ENCODE measurements at places on chromosomes 11 and 22.

- no peak for DNase-seq
Observed at GRCh38 chr11:92154611-92155010, 70.0 kb upstream of the FAT3 start.

GRCh38 chr22:47164514-47165337, 402.3 kb downstream of the TBC1D22A start:
- DNase-seq: no peak

DNA sequence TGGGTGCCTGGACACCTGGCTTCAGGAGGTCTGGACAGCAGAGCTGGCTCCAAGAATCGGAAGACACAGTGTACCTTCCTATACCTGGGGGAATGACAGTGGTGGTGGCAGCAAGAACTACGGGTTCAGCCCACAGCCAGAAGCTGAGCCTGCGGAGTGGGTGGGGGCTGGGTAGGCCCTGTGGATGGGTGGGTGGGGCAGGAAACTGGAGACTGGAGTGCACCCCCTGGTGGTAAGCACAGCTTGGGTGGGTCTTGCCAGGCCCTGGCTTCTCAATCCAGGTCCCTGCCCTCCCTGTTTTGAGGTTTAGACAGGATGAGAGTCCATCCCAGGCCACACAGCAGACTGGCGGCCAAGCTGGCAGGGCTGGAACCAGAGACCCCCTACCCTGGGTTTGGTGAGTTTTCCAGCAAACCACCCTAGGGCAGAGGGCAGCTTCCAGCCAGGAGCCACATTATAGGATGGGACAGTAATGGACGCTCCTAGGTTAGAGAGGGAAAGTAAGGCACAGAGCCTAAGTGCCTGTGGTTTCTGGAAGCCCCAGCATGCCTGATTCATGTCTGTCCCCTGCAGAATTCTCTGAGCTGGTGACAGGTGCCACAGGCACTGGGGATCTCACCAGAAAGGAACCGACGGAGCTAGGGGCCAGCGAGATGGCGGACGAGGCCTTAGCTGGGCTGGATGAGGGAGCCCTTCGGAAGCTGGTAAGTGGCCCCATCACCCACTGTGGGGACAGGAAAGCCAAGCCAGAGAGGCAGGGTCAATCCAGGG, 1.7 kb downstream of the SMTN start:
- DNase-seq: peak; percentile 45

DNA sequence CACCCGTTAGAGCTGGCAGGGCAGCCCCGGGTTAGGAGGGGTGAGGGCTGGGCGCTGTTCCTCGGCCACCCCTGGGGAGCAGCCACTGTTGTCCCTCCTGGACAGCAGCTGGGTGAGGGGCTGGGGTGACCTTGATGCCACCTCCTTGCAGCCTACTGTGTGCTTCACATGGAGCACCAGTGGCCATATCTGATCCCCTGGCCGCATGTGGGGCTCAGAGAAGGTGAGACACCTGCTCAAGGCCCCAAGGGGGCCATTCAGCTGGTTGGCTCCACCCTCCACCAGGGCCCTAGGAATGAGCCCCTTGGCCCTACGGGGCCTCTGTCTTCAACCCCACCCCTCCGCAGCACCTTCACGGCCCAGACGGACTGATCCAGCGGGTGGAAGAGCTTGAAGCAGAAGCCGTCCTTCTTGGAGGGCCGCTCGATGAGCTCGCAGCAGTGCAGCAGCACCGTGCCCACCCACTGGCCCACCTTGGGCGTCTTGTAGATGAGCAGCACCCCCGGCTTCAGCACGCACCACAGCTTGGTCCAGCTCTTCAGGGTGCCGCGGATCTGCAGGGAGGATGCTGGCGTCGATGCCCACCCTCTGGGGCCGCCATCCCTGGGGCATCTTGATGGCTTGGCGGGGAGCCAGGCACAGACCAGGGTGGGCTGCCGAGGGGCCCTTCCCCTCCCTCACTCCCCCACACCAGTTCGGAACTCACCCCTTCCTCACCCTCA, 44.9 kb downstream of the OSBPL5 start:
- no peak for DNase-seq

DNA sequence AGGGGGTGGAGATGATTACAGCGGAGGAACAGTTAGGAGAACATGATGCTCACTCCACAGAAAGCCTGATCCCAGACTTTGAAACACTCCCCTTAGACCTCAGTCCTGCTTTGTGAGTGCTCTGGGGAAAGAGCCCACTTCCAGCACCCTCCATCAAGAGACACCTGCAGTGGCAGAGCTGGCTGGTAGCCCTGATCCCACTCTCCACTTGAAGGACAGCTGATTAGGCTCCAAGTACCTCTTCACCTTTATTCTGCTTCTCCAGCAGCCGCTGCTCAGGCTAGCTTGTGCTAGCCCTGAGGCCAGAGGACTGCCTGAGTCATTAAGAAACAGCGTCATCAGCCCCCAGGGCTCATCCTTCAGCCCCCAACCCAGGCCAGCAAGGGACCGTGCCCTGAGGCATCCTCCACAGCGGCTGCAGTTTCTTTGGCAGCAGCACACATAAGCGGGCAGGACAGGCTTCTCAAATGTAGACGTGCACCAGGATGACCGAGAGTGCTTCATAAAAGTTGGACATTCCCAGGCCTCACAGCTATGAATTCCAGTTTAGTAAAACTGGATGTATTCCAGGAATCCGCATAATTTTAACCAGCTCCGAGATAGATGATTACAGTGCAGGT, 146.0 kb upstream of the TBCEL start:
- no peak for DNase-seq

- DNase-seq: no peak
Observed at GRCh38 chr11:46944356-46945075, 8.0 kb downstream of the CSTPP1 start.

DNA sequence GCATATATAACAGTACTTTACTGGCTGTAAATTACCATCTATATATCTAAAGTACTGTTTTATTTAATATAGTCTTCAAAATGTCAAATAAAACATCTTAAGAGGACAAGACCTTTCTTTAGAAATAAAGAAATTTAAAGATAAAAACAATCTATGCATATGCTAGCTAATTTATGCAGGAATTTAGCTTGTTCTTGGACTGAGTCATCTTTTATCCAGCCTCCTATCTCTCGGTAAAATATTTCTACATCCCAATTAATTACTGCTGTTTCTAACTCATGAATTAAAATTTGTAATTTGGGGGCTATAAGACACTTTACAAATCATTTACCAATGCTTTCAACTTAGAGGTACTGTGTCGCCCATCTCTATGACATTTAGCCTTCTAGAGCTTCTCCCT, 72.8 kb upstream of the DDI1 start:
- no peak for DNase-seq

DNA sequence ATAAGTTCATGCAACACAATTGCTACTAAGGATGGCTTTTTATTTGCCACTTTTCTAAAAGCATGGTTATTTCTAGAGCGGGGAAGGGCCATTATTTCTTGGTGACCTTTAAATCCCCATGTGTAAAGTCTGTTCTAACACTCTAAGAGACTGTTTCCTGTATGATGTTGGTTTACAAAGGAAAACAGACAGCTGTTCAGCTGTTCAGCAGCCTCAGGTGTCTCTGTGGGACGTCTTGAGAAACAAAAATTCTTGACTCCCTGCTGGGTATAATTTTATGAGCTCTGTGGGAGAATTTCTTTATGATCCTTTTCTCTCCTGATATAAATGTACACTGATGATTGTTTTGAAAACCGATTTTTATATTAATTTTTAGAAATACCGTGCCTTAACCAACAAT, 13.9 kb downstream of the MUC15 start:
- no peak for DNase-seq

DNA sequence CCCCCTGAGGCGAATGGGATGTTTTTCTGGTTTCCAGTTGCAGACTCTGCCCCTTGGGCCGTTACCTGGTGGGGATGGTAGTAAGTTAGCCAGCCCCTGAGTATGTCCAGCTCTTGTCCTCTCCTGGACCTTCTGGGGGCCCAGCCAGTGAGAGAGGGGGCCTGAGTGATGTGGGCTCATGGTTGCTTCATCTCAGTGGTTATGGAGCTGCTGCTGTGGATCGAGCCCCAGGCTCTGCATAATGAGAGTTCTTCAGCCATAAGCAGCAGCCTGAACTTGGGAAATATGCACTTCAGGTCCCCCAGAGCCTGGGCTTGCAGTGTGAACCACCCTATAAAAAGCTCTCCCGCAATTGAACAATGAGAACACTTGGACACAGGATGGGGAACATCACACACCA, 5.9 kb downstream of the TMPRSS13 start:
- no peak for DNase-seq

DNA sequence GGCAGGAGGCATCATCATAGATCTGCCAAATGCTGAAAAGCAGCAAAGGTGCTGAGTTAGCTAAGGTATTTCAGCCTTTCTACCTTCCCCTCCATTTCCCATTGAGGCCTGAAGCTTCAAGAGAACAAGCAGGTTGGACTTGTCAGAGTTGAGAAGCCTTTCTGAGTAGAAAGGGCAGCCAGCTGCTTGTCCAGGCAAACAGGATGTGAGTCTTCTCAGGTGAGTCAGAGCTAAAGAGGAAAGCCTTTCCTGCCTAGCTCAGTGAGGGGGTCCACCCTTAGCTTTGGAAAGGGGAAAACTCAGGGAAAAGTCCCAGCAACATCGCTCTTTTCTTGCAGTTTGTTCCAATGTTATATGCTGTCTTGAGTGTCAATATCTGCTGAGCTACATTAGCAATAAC, 13.2 kb upstream of the MPZL2 start:
- no peak for DNase-seq

DNA sequence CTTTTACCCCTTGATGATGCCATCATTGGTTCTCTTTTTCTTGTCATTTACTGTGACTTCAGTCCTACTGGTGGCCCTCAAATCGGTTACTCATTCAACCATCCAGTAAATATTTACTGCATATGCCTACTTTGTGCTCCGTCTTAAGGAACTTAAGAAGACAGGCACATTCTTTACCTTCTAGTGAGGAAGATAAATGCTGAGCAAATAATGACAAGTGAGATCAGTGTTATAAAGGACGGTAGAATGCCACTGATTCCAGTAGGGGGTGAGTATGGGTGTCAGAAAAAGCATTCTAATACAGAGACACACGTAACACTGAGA, 1.6 kb downstream of the ANKRD42 start:
- no peak for DNase-seq

Measured in stimulated activated CD4-positive, alpha-beta T cell treated with anti-CD3 and anti-CD28 coated beads, Interleukin-1b, Interleukin-23, amount 100 ng/mL, for 24 hours (primary cell).